ENCODE measurements at places on chromosomes 13 and 19.

- no peak for DNase-seq
These were observed 310.3 kb downstream of the KLF5 start for GRCh38 chr13:73369095-73369494.

DNA sequence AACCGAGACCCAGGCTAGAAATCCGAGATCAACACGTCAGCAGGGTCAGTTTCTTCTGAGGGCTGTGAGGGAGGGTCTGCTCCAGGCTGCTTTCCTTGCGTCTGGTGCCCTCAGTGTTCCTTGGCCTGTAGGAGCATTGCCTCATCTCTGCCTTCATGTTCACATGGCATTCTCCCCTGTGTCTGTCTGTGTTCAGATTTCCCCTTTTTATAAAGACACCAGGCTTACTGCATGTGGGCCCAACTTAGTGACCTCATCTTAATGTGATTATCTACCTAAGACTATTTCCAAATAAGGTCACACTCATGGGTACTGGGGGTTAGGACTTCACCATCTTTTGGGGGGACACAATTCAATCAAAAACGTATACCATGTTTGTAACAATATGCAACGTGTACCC, 57.2 kb upstream of the C1QTNF9 start:
- DNase-seq = no peak

DNA sequence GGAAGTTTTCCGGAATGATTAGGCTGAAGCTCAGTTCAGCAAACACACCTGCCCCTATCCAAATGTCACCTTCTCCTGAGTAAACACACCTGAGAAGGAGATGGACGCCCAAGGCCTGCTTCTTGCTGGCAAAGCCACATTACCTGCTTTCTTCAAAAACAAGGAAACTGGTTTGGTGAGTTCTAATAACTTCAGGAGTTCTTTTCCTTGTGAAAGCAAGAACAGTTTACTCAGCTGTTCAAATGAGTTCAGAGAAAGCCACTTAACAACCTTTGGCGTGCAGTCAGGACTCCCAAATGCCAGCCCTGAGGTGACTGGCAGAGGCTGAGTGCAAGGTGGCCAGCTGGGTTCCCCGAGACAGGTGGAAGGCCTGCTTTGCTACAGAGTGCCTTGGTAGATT, 160.5 kb downstream of the STK24 start:
- DNase-seq = no peak

DNA sequence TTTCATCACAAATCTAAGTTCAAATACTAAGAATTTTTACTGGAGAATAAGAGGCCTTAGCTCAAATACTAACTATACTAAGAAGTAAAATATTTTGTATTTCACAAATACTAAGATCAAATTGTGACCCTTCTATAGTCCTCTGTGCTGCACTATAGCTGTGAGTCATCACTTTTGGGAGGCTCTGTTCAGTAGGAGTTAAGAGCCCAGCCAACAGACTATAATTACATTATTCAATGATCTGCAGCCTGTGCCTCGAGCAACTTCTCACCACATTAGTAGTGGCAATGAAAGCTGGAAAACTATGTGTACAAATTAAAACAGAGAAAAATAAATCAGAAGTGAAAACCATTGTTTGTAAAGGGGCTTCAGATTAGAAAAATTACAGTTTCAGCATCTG, 147.3 kb upstream of the GPC6 start:
- no peak for DNase-seq

DNA sequence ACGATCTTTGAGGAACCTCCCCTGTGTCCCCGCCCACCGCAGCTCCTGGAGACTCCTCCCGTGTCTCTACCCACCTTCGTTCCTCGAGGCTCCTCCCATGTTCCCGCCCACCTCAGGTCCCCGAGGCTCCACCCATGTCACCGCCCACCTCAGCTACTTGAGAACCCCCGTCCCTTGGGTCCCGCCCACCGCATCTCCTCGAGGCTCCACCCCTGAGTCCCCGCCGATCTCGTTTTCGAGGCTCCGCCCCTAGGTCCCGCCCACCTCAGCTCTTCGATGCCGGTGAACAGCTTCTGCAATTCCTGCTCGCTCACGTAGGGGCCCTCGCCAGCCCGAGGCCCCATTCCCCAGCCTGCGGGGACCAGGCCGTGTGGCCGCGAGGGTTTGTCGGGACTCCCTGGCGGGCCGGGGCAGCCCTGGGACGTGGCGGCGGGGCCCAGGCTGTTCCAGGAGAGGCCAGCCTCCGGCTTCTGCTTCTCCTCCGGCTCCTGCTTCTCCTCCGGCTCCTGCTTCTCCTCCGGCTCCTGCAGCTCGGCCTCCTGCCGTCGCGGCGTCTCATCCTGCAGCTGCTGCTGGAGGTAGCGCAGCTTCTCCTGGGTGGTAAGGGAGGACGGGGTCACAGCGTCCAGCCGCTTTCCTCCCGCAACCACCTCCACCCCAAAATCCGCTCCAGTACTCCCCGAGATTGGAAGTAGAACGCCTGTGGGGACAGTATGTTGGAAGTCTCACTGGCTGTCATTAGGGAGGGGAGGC, 16.7 kb downstream of the TSKS start:
- no peak for DNase-seq

DNA sequence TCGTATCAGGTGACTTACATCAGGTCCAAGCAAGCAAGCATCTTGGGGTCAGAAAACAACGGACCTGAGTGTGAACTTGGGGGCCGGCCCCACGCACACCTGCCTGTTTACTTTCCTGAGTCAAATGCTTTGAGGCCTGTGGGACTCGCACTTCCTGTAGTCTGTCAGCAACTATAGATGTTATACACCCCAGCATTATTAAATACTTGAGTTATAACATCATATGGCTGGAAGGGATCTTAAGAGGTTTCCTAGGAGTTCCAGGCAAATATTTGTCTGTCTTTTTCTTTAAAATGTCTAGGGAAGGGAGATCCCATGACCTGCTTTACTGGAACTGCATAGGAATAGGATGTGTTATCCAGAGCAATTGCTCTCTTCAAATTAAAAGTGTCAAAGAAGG, 280.6 kb downstream of the SHISA2 start:
- no peak for DNase-seq

DNA sequence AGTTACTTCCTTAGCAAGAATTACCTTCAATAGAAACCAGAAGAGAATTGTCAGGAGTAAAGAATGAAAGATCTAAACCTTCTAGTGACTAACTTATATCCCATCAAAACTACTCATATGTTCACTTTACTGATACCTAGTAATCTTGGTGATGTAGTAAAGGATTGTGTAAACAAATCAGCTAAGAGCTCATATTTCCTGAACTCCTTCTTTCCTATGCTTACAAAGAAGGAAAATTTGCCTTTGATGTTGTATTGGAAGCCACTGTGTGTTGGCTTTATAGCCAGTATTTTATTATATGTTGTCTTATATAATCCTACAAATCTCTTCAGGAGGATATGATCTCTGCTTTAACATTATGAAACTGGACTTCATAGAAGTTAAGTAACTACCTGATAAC, 671.0 kb downstream of the PCDH9 start:
- DNase-seq = no peak

DNA sequence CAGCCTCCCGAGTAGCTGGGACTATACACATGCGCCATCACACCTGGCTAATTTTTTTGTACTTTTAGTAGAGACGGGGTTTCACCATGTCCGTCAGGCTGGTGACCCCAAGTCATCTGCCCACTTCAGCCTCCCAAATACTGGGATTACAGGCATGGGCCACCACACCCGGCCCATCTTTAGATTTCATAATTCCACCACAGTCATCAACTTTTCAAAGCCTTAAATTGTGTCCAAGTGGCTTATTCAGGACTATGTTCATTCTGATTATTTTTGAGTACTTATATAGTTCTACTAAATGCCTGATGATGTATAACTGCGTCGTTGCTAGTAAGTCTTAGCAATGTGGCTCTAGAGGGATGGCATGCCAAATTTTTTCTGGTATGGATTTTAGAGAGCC, 36.9 kb downstream of the FLT1 start:
- DNase-seq = no peak

- no peak for DNase-seq
These were observed 3.2 kb upstream of the ZNF627 start for GRCh38 chr19:11594084-11594483.

DNA sequence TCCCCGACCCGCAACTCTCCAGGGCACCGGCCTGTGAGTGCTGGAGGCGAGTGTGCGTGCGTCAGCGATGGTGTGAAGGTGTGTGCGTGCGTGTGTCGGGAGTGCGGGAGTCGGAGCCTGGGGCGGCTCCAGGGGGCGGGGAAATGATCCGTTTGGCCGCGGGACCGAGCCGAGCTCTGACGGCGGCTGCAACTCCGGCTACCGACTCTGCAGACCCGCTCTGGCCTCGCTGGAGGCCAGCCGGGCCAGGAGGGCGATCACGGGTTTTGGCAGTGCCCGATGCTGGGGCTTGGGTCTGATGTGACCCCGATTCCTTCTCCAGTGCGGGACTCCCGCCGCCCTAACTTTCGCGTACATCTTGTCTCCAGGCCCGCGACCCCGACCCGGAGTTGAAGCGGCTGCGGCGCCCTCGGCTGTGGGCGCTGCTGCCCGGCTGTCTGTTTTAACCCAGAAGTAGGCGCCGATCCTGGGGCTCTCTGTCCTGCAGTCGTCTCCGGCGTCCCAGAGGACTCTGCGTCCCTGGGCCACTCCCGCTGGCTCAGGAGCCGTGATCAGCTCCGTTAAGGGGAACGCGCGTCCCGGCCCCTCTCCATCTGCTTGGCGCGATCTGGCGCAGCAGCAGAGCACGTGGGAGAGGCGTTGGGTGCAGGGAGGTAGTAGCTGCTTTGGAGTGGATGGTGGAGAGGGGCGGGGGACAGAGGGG, 1.2 kb downstream of the CHST8 start:
- DNase-seq = no peak

- DNase-seq = no peak
These were observed 43.3 kb downstream of the TNFSF11 start for GRCh38 chr13:42617221-42617620.

DNA sequence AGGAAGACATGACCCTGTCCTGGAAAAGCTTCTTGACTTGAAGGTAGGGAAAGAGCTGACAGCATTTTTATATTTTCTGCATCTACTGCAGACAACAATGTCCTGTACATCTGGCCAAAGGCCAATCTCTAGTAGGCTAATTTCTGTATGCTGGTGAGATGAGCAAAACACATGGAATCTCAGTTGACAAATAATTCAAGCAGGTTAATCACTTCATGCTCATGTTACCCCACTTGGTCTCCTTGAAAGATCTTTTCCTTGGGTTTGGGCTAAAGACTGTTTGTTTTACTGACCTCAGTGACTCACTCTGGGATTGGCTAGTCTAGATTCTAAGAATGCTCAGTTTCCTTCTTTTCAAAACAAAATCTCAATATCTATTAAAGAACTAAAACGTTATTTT, 298.8 kb downstream of the LMO7 start:
- DNase-seq = no peak

- no peak for DNase-seq
These were observed 2815.8 kb downstream of the PCDH9 start for GRCh38 chr13:64414381-64414780.

- no peak for DNase-seq
These were observed 6.6 kb upstream of the TFDP1 start for GRCh38 chr13:113577881-113578435.

DNA sequence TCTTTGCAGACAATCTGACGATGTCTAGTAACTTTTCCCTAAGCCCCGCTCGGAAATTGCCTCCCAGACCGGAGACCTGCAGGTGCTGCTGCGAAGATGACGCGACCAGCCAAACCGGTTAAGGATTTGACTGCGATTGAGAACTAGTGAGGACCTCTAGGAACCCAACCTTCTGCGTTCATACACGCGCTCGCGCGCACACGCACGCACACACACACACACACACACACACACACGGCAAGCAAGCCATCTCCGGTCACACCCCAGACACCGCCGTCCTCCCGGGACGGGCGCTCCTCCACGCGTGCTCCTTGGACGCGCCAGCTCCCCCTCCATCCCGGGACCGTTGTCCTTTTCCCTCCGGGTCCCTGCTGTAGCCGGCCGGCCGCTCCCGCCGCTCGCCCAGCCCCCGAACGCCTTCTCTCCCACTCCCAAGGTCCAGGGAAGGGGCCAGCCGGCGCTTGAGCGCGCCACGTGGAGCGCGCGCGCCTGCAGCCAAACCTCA, 1.2 kb downstream of the TBC1D4 start:
- peak; percentile 34 for DNase-seq

DNA sequence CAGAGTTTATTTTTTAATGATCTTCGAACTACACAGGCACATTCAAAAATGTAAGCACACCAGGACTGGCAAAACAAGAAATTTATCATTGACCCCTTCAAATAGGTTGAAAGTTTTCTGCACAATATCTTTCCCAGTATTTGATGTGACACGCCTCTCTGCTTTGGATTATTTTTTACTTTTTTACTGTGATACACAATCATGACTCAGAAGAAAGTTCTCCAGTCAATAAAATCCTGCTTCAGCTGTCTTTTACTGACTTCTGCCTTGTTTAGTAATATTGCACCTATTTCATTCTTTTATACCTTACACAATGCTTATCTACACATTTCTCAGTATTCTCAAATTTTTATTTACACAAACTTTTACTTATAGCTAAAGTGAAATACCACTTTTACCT, 1750.4 kb downstream of the PCDH9 start:
- DNase-seq = no peak

DNA sequence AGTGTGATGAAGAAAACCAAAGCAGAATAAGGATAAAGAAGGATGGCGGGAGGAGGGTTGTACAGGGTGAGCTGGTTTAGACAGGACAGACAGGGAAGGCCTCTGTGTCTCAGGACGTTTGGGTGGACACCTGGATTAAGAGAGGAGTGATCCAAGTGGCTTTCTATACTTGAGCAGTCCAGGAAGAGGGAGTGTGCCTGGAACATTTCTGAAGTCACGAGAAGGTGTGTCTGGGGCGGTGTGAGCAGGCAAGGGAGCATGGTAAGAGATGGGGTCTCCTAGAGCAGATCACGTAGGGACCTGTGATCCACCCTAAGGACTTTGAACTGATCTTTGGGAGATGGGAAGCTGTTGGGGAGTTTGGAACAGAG, 15.4 kb upstream of the STK24 start:
- no peak for DNase-seq

DNA sequence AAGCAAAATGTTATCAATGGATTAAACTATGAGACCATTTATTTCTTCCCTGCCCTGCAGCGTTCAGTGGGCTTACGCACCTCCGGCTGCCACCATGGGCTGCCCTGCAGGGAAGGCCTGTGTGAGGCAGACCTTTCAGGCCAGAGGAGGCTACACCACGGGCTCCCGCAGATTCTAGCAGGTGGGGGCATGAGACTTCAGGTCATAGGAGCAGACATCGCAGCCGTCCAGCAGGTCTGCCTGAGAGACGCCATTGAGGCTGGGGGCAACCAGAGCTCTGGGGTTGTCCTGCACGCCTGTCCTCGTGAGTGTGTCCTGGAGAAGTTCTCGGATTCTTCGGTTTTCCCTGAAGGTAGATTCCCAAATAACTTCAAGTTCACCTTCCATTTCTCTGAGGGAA, 9.4 kb upstream of the SLC7A9 start:
- DNase-seq = no peak

DNA sequence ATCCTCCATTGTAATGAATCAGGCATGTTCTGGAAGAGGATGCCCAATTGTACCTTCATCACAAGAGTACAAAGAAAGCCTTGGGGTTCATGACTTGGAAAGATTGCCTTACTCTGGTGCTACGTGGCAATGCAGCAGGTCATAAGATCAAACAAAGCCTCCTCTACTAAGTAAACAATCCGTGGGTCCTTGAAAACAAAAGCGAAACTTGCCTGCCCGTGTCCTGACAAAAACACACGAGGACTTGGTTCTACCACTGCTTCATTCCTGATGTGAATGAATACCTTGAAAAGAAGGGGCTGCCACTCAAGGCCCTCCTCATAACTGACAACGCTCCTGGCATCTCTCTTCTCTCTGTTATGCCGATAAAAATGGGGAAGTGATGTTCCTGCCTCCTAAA, 18.9 kb downstream of the ZNF563 start:
- DNase-seq = no peak
